Common myeloid progenitor, CD34-positive (primary cell): ENCODE measurements at places on chromosomes 1 and 21.

GRCh38 chr1:31669786-31670592 is 25.3 kb upstream of the PEF1 start:
- peak; percentile 92 for DNase-seq

- DNase-seq: no peak
Observed at GRCh38 chr1:40621821-40622450, 43.5 kb downstream of the RIMS3 start.

DNA sequence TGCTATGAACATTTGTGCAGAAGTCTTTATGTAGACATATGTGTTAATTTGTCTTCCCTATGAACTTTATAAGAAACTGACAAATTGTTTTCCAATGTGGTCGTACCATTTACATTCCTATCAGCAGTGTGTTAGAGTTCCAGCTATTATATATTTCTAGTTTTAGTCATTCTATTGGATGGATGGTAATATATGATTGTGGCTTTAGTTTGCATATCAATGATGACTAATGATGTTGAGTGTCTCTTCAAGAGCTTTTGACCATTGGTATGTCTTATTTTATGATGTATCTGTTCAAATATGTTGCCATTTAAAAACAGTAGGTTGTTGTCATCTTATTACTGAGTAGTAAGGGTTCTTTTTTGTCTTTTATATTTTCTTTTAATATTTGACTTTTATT is 16.2 kb upstream of the ZNF326 start:
- DNase-seq: no peak

DNA sequence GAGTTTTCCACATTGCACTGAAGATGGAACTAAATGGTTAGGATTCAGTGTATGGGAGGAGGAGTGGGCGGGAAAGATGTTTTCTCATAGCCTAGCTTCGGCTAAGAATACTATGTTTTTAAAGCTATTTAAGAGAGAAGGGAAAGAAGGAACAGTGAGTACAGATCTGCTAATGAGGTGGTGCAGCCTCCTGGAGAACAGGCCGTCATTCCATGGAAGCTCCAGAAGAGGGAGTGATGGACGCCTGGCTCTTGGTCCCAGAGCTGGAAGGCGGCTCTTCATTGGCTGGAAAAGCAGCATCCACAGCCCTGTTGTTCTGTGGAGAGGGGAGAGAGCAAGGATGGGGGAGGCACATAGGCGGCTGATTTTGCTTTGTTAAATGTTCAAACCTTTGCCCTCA is 6.9 kb downstream of the CAMK1G start:
- DNase-seq: no peak

GRCh38 chr1:3864884-3865283 is 7.6 kb downstream of the DFFB start:
- DNase-seq: no peak

- no peak for DNase-seq
Observed at GRCh38 chr1:230986976-230987375, 8.1 kb downstream of the ARV1 start.

DNA sequence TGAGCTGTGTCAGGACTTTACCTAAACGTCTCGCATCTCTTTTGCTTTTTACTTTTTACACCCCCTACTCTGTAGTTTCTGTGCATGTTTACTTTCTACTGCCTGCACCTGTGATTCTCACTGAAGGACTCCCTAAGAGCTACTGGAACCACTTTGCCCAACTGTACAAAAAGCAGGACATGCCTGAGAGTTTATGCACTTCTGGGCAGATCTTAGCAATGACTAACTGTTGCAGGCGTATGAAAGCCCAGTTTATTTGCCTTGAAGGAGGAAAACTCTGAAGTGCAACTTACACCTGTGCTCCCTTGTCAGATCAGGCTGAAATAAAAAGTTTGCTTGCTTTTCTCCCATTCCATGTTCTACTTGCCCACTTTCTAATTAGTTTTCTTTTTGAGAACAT is 467.0 kb upstream of the USP24 start:
- DNase-seq: no peak

DNA sequence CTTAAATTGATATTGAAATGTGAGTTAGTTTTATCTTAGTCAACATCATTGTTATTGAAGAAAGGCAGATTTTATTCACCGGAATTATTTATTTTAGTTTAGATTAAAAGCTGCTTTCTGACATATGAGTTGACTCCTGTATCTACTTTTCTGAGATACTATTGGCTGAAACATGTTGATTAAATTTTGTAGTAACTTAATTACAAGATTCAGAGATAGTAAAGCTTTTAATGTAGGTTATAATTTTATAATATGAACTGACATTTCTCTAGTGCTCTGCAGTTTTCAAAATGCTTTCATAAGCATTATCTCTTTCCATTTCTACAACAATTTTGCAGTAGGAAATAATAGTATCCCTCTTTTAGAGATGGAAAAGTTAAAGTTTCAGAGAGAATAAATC is 616.0 kb downstream of the USP25 start:
- DNase-seq: no peak
